ENCODE measurements at places on chromosomes 13 and 19.

- no peak for DNase-seq
Observed at GRCh38 chr13:18949489-18949761, 232.2 kb downstream of the TUBA3C start.

DNA sequence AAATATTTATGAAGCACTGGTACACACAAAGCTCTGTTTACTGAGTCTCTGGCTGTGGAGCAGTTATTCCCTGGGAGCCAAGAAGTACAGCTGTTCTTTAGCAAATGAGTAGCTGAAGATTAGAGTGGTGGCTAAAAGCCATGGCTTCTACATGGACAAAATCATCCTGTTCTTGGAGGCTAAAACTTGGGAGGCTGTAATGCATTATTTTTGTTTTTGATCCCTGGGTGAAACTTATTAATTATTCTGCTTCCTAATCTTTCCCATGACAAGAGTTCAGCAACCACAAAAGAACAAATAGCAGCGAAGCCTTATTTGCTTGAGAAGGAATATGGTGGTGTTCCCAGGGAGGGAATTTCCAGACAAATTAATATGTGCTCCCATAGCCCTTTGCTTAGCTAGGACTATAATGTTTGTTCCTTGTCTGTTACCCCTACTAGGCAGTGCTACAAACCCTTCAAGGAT is 109.5 kb downstream of the DCT start:
- DNase-seq: peak; percentile 18

GRCh38 chr13:109243311-109243951 is 543.0 kb downstream of the IRS2 start:
- no peak for DNase-seq

- no peak for DNase-seq
Observed at GRCh38 chr19:35768082-35768421, 7.3 kb upstream of the ARHGAP33 start.

- DNase-seq: no peak
Observed at GRCh38 chr13:30148171-30148754, 159.1 kb downstream of the KATNAL1 start.

- no peak for DNase-seq
Observed at GRCh38 chr13:85313761-85314503, 485.3 kb downstream of the SLITRK6 start.

DNA sequence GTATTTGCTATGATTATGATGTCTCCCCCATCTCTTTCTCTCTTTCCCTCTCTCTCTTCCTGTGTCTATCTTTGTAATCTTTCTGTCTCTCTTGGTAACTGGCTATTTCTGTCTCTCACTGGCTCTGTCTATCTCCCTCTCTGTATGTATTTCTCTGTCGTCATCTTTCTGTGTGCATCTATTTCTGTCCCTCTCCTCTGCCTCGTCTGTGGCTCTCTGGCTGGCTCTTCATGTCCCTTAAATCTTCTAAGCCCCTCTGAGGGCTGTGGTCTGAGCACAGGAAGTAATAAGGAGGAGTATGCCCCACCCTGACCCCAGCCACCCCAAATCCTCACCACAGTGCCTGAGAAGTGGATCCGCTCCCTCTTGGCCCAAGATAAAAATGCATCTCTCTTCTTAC is 104.4 kb downstream of the DNAJC15 start:
- DNase-seq: no peak

- no peak for DNase-seq
Observed at GRCh38 chr13:46404733-46405100, 17.7 kb upstream of the RUBCNL start.

- no peak for DNase-seq
Observed at GRCh38 chr19:29992233-29992867, 50.3 kb downstream of the URI1 start.

Measured in NCI-H2171 treated with DMSO at 0.1 percent for 48 hours (cell line).